ENCODE measurements at places on chromosomes 1 and 21.

DNA sequence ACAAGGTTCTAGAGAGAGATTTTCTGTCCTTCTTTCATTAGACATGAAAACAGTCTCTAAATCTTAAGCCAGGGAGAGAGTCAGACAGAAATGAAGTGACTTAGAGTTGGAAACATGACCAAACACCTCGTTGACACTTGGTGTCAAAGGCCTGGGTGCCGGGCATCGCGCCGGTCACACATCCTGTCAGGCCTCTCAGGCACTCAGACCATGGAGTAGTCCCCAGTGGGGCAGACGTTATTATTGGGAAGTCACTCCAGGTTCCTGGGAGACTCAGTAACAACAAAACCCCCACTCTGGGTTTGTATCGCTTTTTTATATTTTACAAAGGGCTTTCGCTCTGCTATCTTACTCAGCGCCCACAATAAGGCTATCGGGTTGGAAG lies 25.8 kb downstream of the KCNN3 start:
- no peak for DNase-seq

DNA sequence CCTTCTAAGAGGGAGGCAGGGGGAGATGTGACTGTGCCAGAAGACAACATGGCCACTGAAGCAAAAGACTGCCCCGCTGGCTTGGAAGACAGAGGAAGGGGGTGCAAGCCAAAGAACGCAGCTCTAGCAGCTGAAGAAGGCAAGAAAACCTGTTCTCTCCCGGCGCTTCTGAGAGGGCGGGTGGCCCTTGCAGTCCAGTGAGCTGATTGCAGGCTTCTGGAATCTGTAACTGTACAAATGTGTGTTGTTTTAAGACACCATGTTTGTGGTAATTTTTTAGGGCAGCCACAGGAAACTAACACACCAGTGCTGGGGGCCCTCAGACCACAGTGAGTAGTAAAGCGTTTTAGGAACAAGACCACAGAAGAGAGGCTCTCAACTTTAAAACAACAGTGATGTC lies 47.0 kb downstream of the CD46 start:
- no peak for DNase-seq

DNA sequence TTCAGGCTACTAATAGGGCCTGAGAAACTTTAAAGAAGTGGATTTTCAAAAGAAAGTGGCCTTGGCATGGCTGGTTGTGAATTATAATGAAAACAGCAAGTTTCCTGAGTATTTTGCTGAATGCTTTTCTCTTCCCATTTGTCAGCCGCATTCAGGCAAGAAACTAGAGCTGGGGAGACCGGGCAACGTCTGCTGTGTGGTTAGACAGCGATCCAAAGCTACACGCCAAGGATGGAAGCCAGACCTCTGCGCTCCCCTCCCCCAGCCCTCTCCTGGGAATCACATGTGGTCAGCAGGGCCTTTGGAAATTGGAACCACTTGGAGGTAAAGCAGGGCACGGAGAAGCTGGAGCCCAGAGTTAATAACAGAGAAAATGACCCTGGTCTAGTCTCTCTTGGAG lies 114.1 kb upstream of the CD34 start:
- DNase-seq = peak; percentile 82

- no peak for DNase-seq
Observed at GRCh38 chr1:9626201-9626608, 25.3 kb upstream of the PIK3CD start.

DNA sequence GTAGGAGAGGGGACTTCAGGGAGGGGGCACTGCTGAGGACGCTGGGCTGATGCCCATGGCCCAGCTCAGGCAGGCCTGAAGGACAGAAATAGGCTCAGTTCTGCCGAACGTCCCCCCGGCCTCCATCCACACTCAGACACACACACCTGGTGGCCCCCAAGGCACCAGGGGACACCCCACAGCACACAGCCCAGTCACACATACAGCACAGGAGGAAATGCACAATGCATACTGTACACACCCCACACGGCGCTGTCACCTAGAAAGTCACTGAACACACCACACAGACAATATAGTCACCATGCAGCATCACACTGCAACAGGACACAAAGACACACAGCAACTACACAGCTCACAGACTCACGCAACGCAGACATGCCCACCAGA lies 562 bp downstream of the SYTL1 start:
- DNase-seq = no peak

- peak; percentile 88 for DNase-seq
Observed at GRCh38 chr1:39091845-39092645, 65.9 kb downstream of the NDUFS5 start.

- no peak for DNase-seq
Observed at GRCh38 chr1:172402878-172403569, 17.5 kb upstream of the C1orf105 start.

DNA sequence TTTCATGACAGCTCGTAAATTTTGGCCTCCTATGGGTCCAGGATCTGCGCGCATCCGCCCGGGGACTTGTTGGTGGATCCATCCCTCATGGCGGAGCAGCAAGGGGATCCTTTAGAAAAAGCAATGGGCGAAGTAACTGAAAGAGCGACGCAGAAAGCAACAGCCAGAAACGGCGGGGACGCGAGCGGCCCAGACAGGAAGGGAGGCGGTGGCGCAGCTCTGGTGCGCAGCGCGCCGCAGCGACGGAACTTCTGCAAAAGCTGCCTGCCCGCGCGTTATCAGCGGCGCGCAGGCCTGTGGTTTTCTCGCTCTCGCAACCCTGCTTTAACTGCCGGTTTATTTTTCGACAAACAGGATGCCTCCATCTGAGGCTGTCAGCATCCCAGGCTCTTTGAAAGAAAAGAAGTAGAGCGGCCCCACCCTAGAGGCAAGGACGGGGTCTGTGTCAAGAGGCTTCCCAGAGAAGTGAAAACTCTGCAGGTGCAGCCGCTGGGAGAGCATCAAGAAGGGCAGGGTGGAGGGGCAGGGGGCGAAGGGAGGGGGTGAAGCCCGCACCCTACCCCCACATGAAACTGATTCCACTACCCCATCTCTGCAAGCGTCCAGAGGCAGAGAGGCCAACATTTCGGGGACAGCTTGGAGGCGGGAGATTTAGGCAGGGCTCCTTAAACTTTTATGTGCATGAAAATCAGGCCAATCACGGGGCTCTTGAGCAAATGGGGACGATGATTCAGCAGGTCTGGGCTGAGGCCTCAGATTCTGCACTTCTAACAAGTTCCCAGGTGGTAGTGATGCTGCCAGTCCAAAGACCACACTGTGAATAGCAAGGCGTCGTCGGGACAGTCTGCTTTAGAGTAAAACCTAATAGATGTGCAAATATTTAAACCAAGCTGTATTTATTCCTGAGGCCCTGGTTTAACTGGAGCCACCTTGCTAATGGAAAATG lies 22.2 kb downstream of the RUNX1 start:
- peak; percentile 47 for DNase-seq

DNA sequence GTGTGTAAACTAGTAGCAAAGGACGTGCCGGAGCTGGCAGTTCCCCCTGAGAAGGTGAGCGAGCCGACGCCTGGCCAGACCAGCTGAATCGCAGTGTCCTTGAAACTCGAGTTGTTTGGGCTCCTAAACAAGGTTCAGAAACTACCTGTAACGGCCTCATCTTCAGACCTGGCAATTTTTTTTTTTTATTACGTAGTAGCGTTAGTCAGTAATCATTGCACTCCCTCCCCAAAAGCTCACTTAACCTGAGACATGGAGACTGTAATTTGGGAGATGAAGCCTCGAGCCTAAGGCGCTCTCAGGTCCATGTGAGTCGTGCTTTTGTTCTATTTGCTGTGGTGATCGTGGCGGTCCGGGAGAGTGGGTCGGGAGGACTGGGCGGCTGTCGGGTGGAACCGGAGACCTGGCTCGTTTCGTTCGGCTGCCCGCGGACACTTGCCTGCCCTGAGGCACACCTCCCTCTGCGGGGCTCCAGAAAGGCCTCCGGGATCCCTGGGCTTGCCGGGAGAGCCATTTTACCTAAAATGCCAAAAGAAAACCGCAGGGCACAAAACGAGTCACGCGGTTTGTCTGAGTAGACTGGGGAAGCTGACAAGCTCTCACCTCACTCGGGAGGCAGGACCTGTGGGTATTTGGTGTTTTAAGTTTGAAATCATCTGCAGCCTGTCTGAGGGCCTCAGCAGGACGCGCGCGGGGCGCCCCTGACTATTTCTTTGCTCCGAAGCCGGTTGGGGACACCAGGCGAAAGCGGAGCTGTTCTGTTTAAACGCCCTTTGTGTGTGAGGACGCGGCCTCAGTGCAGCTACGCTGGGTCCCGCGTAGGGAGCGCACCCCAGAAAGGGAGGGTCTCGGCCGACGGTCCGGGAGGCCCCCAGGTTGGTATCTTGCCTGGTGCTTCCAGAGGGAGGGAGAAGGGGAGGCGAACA lies 722 bp downstream of the LHX8 start:
- DNase-seq = peak; percentile 21

DNA sequence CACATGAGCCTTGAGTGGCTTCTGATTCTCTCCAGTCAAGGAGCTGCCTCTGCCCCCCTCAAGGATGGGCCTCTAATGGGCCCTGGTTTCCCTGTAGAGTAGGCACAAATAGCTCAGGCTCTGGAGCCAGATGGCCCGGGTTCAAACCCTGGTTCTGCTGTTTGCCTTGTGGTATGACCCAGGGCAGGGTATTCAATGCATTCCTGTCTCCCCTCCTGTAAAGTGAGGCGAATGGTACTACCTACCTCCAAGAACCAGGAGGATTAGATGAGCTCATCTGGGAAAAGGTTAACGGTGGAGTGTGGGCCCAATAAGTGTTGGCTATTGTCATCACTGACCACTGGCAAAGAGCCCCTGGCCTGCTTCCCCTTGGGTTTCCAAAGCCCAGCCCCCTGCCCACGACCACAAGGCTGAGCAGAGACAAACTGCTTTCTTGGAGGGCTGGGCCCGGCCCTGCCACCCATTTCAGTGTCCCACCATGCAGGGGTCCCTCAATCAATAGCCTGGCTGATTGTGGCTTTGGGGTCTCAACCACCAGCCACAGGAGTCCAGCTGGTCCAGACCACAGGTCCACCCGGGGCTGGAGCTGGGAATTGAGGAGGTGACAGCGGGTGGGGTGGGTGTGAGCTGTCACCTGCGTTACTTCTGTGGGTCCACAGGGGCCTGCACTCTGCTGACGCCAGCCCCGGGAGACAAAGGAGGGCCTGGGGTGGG lies 115.6 kb upstream of the RUNX3 start:
- no peak for DNase-seq

GRCh38 chr21:41655259-41655658 lies 111.6 kb downstream of the RIPK4 start:
- DNase-seq = no peak

DNA sequence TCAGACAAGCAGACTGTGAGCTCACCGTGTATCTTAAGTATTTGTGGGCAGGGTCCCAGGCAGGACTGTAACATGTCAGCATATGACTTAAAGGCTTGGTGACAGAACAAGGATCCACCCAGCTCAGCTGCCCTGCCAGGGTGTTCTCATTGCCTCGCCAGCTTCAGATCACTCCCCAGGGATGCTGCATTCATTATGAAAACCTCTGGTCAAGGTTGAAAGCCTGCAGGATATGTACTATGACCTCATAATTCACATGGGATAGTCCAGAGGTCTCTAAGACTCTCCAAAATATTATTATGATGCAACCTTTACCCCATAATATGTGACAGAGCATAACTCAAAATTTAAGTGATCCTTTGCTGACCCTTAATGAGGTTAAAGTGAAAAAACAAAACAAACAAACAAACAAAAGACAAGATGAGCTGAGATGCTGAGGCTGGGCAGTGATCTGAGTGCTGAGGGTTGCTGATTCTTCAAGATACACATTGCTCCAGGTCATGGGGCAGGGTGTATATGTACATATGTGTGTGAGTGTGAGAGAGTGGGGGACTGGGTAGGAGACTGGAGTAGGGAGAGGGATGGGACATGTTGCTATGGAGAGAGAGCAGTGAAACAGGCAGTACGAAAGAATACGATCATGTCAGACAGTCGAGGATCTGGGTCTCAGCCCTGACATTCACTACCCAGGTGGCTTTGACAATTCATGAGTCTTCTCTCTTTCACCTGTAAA lies 98.8 kb upstream of the DUSP10 start:
- no peak for DNase-seq

GRCh38 chr1:19877821-19878636 lies 4.2 kb upstream of the OTUD3 start:
- DNase-seq = no peak

- no peak for DNase-seq
Observed at GRCh38 chr1:68815632-68816031, 318.8 kb upstream of the DEPDC1 start.

GRCh38 chr1:31931593-31932225 lies 6.5 kb downstream of the PTP4A2 start:
- DNase-seq = peak; percentile 39

DNA sequence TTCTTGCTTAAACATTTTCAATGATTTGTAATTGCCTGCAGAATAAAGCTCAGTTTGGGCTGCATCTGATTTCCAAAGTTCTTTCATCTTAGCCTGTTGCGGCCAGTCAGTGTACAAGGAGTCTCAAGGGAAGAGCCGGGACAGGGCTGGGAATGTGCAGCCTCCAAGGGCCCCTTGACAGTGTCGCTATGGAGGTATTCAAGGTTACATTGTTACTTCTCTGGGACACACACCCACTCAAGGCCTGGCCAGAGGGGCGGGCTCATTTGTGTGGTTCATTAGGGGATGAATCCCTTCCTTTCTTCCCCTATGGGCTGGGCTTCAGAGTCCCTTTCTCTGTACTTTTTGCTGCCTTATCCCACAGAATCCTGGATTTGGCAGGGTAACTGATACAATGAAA lies 107.6 kb upstream of the CSF3R start:
- no peak for DNase-seq

DNA sequence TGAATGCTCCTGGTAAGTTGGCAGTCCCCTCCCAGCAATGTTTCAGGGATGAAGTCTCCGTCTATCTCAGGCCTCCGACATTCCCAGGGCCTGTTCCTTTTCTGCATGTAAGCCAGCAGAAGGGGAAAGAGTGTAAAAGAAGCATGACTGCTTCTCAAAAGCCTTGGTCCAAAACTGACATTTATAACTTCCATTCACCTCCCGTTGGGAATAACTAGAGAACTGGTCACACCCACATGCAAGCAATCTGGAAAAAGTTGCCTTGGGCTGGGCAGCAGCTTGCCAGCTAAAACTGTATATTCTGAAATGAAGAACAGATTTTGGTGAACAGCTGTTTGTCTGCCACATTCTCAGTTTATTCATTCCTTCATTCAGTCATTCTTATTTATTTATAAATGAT lies 24.2 kb upstream of the NPL start:
- peak; percentile 12 for DNase-seq

GRCh38 chr1:230618537-230618936 lies 23.7 kb upstream of the COG2 start:
- no peak for DNase-seq

GRCh38 chr1:165928075-165928731 lies 100.8 kb downstream of the UCK2 start:
- peak; percentile 77 for DNase-seq

DNA sequence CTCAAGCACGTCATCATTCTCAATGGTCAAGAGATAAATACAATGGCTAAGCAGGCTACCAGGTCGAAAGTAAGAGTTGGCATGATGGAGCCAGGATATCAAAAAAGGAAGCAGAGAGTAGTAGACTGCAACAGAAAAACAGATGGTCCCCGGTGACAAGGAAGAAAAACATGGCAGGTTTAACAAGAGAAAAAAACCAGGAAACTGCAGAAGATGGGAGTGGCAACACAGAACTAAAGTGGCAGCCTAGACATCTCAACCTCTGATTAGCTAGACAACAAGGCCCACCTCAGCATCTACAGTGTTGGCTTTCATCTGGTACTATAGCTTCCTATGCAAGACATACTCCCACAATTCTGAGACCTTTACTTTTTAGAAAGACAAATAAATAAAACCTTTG lies 3.1 kb downstream of the UBR4 start:
- no peak for DNase-seq

- DNase-seq = peak; percentile 61
Observed at GRCh38 chr1:221101807-221102605, 222.8 kb downstream of the HLX start.

GRCh38 chr1:151401125-151401788 lies 1.9 kb downstream of the PSMB4 start:
- DNase-seq = no peak

GRCh38 chr1:73770109-73770905 lies 427.7 kb downstream of the LRRIQ3 start:
- DNase-seq = no peak

All from foreskin fibroblast (primary cell).